ENCODE measurements at places on chromosomes 5 and 9. TPM values are rescaled to one million over a fixed set of nuclear protein-coding genes. Genes with fewer than 3 reads are reported as not detected.

Gene ANKDD1B
- total RNA-seq, result not detected

Gene HABP4
- total RNA-seq, result 19.7 TPM

Gene CAVIN4
- 0.20 TPM for total RNA-seq

Gene EDIL3
- total RNA-seq, result 6.3 TPM

Gene IFNE
- total RNA-seq, result not detected

Gene OLFM1
- total RNA-seq, result 19.9 TPM

Gene PCDHGB3
- 7.1 TPM for total RNA-seq

Gene HTR1A
- total RNA-seq, result 0.40 TPM

Gene DAB2IP
- 79.0 TPM for total RNA-seq

Gene PCDHB6
- total RNA-seq, result 0.34 TPM

Gene BTNL8
- total RNA-seq, result not detected

Gene KCTD16
- 0.15 TPM for total RNA-seq

Gene IFNK
- not detected for total RNA-seq

Gene SLC36A3
- not detected for total RNA-seq

DNA sequence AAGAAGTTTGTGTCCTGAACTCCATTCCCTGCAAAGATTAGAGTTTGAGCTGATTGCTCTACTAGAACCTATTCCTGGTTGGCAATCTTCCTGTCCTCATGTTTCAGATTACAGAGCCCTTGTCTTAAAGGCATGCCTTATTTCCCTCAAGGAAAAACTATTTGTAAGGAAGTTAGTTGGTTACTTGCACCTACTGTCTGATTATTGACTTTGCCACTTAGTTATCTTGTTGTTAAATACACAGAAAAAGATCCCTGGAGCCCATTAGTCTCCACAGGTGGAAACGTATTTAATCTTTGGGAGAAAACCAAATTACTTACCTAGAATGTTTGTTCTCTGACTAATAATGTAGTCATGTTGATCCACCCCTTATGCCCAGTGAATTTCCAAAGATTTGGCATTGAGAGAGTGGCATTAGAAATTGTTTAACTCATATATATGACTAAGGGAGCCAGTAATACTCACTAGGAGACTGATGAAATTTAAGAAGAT, 132.3 kb upstream of the ELL2 start:
- DNase-seq, result no peak

- DNase-seq, result peak; percentile 50
Measured at GRCh38 chr9:113621309-113621791, 157.8 kb downstream of the RGS3 start.

- DNase-seq, result no peak
Measured at GRCh38 chr5:91175708-91176107, 207.4 kb downstream of the ARRDC3 start.

DNA sequence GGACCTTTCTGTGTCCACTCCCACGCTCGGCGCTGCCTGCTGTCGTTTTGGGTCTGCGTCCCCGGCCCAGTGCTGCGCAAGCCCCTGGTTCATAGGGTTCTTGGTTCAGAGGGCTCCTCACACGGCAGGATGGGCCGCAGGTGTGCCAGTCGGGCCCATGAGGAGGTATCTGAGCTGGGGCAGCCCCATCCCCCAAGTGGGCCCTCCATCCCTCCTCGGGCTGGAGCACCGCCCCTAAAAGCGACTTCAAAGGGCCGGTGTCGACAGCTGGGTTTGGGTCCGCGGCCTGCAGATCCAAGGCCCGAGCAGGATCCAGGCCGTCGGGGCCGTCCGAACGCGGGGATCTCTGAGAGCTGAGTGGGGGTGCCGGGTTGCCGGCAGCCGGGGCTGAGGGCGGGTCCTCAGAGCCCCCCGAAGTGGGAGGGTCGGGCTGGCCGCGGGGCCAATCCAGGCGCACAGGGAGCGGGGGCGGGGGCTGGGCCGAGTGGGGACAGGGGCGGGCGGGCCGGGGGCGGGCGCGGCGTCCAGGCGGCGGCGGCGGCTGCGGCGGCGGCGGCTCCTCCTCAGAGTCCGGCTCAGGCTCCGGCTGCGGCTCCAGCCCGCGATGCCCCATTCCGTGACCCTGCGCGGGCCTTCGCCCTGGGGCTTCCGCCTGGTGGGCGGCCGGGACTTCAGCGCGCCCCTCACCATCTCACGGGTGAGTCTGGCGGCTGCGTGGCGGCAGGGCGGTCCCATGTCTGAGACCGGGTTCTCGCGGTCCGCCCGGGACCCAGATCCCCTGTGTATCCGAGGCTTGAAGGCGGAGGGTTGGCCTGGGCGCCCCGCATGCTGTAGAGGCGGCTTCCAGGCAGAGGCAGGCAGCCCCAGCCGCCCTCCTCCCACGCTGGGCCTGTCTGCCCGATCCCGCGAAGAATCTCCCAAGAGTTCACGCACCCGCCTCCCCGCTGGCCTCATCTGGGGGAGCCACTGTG, at the start of gene PDLIM4:
Gene PDLIM4 (plus strand): TSS at position 566 of the 971 bp plus-strand sequence. CDS start 39 bp downstream, at position 605.
- peak; percentile 69 for DNase-seq

DNA sequence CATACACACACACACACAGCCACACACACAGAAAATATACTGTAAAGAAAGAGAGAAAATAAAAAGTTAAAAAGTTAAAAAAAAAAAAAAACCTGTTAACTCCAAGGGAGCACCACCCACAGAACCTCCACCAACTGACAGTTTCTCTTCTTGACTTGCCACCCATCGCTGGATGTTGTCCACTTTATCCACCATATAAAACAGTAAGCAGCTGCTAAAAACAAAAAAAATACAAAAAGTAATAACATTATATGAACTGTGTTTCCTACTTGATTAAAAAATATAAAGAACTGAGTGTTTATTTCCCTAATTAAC, 1.2 kb downstream of the PURA start:
- no peak for DNase-seq

DNA sequence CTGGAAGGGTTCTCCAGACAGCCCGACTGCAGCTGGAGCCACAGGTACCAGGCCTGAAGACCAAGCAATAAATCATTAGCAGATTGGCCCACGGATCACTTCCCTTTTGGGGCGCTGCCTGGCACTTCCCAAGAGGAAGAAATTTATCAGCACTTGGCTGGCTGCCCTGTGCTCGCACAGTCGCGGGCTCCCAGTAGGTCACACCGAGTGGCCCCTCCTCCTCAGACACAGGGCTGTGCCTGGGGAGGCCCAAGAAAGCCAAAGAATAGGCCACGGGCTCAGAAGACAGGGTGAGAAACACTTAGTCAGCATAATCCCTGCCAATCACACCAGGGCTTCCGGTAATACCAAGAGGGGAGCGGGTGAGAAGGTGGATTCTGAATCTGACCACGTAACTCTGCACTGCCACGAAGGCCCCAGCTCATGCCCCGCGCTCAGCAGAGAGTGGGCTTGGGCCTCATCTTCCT, 115.7 kb upstream of the MSX2 start:
- DNase-seq, result no peak

DNA sequence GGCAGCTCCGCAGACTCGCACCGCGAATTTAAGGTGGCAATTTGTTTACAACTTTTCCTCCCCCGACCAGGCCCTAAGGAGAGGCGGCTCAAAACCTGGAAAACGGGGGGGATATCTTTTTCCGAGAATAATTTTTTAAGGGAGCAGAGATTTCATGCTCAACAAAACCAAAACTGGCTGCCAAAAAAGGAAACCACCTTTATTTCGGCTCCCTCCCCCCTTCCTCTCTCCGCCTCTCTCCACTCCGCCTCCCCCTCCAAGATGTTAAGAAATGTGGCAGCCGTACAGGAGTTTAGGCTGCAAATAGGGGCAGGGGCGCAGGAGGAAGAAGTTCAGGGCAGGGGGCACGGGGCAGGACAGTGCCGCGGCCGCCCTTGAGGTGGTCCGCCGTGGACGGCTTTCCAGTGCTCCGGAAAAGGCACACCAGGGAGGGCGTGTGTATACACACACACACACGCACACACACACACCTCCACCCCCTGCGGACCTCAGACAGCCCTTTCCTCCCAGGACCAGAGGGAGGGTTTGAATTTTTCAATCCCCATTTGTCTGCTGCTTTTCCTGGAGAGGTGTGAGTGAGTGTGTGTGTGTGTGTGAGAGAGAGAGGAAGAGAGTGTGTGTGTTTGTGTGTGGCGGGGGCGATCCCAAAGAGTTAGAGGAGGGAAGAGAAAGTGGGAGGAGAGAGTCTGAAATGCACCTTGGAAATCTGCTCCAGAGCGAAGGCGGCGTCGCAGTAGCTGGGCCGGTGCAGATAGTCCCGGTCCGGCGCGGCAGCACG, 9.1 kb downstream of the PTCH1 start:
- DNase-seq, result peak; percentile 69

- no peak for DNase-seq
Measured at GRCh38 chr9:68706363-68707201, 1.5 kb downstream of the PIP5K1B start.

- peak; percentile 55 for DNase-seq
Measured at GRCh38 chr5:43192558-43193180, 644 bp downstream of the NIM1K start.

GRCh38 chr5:36703245-36703860, 96.9 kb downstream of the SLC1A3 start:
- DNase-seq, result no peak

DNA sequence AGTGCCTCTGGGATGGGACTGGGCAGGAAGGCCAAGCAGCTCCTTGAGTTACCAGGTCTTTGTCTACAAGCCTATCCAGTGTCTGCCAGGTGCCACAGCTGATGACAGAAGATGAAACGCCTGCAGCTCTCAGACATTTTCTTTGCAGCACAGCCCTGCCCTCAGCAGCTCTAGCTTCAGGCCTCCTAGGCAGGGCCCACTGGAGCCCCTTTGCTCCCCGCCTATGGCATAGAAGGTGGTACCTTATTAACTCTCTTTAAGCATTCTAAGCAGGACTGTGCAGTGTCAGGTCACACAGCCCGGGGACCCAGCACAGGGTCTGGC, 1.3 kb upstream of the SKP1 start:
- DNase-seq, result no peak

DNA sequence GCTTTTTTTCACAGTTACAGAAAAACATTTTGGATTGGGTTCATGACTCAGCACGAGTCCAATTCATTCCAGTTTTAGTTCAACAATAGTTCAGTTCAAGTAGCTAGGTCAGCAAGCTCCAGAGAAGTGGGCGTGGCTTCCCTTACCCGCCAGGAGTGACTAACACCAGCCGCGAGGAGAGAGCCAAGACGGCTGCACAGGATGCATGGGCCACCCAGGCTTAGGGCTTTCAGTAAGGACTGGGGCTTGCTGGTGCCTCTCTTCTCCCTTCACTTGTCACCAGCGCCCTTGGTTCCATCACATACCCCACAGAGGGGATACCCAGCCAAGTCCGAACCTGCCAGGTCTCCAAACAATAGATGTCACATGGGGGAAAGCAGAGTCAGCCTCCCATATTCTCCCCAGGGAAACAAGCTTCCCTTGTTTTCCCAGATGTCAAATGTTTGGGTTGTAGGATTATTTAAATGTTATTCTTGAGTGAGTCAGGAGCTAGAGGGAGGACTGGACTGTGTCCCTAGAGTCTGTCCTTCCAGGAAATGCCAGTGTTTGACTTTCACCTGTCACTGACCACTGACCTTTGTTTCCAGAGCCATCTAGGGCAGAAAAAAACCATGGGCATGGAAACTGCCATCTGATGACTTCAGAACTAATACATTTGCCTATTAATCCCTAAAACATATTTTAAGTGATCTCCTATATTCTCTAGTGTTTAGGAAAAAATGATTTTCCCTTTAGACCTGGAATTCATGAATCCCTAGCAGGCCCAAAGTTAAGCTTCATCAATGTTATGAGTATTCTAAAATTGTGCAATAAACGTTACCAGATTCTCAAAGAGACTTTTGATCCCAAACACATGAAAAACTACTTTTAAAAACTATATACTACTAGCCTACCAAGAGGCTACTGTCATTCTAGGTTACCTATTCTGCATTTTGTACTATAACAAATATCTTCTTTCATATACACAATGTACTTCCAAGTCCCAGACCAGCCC, 51.9 kb downstream of the NIPAL4 start:
- DNase-seq, result peak; percentile 96

DNA sequence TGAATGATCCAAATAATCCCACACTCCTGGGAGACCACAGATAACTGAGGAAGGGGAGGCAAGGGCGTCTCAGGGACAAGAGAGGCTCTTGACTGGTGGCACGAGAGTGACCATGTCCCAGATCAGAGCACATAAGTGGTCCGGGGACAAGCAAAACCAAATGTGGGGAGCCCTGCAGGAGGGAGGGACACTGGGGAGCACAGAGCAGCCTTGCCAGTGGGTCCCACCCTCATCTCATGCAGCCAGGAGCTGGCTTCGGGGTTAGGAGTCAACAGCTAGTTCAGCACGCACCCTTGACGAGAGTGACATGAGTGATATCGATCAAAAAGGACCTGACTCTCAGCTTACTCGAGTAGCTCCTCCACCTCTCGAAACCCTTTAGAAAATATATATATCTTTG, 16.5 kb upstream of the UBE2QL1 start:
- DNase-seq, result no peak

DNA sequence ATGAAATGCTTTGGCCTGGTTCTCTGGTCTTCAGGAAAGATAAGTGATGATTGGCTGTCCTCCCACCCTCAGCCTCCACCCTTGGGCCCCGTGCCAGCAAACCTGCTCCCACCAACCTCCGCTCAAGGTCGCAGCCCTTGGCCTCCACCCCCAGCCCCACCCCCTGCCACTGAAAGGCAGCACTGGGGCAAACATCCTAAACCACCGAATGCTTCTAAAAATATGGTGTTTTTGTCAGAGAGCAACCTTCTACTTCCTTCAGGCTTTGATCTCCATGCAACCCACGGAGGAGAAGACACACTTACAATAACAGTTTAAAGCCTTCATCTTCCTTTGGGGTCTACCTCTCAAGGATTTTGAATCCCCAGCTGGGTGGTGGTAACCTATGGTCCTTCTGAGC, 24.0 kb upstream of the TCF7 start:
- no peak for DNase-seq

GRCh38 chr9:136945333-136946227, 537 bp downstream of the C8G start:
- peak; percentile 57 for DNase-seq

DNA sequence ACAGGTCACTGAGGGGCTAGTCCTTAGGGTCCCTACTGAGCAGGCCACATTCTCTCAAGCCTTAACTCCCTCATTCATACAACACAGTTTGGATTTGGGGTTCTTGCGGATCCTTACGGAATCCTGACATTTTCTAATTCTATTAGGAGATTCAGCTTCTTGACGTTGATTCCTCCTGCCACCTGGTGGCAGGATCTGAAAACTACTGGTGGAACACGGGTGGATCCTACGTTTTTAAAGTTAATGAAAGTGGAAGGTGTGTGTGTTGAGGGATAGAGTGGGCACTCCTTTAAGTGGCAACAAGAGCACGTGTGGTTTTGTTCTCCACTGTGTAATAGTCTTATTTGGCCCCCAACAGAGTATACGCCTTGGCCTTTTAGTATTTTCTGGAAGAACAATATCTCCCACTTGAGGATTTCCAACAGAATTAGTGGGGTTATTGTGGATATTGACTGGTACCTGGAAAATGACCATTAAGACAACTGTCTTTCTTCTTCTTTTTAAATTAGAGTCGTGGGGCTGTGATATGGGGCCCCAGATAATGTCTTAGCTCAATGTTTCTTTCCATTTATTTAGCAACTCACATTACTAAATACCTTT, 25.2 kb downstream of the SLC28A3 start:
- DNase-seq, result peak; percentile 54

GRCh38 chr9:78566948-78567675, 270.2 kb downstream of the PSAT1 start:
- DNase-seq, result no peak
